ENCODE measurements at places on chromosomes 5 and 9.

- DNase-seq: no peak
Observed at GRCh38 chr5:180096616-180097015, 25.1 kb upstream of the RNF130 start.

DNA sequence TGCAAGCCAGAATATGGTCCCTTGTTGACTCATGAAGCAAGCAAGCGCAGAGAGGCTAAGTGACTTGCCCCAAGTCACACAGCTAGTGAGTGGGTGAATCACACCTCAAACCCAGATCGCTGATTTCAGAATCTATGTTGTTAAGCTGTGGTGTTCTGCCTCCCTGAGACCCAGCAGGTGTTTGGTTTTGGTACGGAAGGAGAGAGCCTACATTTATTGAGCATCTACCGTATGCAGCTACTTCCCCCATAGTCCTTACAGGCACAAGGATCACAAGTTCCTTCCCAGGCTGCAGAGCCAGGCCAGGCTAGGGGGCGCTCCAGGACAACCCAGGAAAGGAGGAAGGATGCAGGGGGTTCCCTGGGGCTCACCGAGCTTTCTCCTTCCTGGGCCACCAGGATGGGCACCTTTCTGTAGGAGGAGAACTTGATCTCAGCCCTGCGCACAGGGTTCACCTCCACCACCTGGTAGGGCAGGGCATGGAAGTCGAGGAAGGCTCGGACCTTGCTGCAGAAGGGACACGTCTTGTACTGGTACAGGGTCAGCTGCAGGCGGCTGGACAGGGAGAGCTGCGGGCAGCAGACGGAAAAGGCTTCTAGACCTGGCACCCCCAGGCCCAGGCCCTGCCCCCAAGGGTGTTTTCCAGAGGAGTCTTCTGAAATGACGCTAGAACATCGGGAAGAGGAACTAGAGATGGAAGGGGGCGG, 2.5 kb downstream of the PTGES2 start:
- peak; percentile 35 for DNase-seq

DNA sequence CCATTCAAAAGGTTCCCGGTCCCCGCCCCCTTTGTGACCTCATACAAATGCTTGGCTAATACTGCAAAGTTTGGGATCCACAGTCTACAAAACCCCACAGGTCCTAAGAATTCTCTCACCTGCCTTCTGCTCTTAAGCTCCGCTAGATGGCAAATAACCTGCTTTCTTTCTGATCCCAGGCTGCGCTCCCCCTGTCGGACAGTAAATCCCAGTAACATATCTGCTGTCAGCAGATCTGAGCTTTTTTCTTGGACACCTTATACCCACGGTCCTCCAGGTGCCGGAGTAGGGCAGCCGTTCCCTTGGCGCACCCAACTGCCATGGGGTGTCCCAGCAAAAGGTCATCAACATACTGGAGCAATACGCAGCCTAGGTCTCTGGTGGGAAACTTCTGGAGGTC, 39.0 kb upstream of the PPP1R26 start:
- DNase-seq: no peak

DNA sequence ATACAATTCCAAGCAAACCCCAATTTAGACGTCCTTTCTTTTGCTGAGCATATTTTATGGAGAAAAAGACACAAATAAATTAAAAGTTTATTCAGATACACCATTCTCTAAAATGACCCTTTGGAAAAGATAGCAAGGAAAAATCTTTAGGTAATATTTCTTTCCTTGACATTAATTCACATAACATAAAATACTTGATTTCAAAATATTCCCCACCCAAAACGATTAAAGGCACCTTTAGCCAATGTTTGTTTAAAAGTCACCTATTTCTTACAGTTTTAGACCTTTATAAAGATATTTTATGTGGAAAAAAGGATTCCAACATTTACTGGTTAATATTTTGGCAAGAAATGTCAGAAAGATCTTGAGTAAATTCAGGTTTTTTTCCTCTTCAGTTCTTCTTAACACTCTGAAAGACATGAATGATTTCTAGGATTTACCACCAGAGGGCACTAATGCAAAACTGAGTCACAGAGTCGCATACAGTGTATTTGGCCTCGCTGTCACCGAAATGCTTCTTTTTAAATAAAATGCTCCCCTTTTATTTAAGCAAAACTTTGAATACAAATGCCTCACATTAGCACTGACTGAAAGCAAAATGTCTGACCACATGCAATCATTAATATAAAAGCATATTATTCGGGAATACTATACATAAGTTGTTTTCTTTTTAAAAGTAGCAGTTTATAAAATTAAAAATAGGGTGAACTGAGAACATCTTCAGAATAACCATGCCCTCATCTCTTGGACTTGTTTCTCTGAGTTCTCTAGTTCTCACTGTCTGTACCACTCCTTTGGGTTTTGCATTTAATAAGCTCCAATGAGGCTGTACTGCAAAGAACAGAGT, 122.5 kb downstream of the SLC1A3 start:
- DNase-seq: no peak

DNA sequence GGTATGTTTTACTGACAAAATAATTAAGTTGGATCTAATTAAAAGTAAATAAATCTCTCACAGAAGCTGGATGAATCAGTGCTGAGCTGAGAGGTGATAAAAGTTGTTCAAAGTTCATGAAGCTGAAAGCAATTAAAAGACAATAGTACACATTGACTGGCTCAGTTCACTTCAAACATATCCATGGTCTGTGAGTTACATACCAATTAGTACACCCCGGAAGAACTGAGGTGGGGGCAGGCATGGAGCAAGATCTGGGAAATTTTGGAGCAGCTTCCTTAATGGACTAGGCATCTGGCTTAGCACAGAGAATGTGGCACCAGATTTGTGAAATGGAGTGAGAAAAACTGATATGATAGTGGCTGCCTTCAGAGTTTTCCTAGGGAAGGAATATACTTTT, 152.7 kb downstream of the ATP10B start:
- DNase-seq: no peak

- DNase-seq: no peak
Observed at GRCh38 chr5:137611794-137612435, 112.8 kb upstream of the SPOCK1 start.

GRCh38 chr9:34451135-34451534, 7.2 kb downstream of the FAM219A start:
- no peak for DNase-seq

DNA sequence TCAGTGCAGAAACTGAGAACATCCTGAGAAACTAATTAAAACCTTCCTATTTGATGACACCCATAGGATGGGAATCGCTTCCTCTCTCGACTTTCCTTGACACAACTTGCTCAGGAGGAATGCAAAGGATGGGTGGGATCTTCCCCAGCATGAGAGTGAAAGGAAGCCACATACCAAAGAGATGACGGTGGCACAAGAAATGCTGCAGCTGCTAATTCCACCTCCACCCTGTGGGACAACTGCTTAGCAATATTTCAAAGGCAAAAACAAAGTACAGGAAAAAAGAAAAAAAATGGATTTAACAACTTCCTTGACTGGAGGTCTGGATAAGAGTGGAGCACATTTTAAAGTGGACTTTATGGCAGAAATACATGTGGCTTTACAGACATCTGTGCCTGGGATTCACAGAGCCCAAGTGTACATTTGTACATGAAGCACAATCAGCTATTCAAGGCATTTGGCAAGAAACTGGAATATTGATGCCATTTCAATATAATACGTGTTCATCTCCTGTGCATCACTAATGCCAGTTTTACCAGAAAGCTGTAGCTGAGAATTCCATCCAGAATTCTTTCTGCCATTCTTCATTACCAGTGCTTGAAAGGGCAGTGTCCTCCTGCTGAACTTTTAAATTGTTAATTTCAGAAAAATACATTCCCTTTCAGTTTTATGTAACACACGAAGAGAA, 359.2 kb upstream of the ACTBL2 start:
- no peak for DNase-seq

Data from CD4-positive, alpha-beta T cell treated with Interleukin-15 for 1 hour (primary cell).